Upper lobe of left lung (tissue), 6 donors: ENCODE measurements at places on chromosomes 6 and 20.

GRCh38 chr20:32806356-32806755 lies 13.4 kb upstream of the MAPRE1 start:
- DNase-seq = no peak

DNA sequence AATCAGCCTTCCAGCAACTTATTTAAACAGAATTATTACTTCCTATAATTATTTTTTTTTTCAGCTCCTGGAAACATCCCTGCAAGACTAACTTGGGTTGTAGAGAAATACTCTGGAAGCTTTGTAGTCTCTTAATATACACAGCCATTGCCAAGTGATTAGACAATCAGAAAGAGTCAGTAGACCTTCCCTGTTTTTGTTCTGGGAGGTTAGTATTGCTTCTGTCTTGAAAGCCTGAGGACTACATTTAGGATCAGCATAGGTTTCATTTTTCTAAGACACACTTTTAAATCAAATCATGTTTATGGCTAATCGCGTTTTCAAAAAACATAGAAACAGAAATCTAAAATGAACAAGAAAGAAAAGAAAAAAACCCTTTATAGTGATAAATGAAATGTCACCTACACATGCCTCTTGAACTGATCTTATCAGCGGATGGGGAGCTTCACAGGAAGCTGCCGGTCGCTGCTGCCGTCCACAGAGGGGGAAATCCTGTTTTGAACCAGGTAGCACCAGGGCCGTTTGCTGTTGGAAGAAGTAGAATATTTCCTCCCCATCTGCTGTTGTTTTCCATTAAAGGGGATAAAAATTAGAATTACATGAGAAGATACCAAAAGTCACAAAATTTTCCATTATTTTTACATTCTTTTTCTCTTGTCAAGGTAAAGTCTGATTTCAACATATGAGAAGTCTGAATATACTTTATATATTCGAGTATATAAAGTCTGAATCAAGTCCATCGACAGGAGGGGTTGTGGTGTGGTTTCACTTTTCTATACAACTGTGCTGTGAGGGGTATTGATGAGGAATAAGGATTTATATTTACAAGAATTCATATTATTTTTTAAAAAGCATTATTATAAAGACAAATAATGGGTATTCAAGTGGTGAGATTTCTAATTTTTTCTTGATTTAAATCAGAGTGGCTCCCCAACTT lies 94.6 kb downstream of the ARMC2 start:
- no peak for DNase-seq

DNA sequence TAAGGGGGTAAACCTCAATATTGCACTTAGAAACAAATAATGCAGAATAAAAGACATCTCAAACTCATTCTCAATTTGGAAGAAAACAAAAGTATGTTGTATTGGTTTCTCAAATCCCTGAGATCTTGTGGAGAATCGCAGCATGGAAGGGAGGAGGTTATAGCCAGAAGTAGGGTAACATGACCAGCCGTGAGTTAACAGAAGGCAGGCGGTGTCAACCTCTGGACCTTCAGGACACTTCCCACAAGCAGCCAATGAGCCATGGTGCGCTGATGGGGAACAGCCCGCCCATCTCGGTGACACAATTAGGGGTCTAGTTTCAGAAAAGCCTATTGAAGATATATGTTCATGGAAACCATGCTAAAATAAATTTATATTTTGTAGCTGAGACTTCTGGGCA lies 98.4 kb downstream of the ALDH8A1 start:
- no peak for DNase-seq

- DNase-seq = no peak
Observed at GRCh38 chr6:41428996-41429421, 93.6 kb downstream of the NCR2 start.

DNA sequence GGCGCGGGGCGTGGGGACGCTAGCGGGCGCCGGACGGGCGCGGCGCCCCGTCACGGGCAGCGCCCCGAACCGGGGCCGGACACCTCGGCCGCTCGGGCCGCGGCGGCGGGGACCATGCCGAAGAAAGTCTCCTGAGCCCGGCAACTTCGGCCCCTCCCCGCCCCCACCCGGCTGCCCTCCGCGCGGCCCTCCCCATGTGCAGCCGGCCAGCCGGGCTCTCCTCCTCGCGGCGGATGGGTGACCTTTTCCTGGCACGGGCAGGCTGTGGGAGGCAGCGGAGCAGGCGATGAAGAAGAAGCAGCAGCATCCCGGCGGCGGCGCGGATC lies 278 bp downstream of the UST start:
- peak; percentile 92 for DNase-seq

DNA sequence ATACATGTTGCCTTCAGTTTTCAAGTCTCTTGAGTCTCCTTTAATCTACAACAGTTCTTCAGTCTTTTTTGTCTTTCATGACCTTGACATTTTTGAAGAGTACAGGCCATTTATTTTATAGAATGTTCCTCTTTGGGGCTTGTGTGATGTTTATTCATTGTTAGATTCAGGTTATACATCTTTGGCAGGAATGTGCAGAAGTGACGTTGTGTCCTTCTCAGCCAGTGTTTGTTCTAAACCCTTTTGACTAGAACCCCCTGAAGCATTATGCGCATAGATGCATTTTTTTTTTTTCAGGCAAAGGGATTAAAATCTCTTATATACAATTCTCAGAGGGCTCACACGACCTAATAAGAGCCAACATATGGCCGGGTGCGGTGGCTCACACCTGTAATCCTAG lies 11.2 kb upstream of the NCOA5 start:
- DNase-seq = no peak

GRCh38 chr6:25441663-25442270 lies 162.6 kb downstream of the CARMIL1 start:
- no peak for DNase-seq

- DNase-seq = no peak
Observed at GRCh38 chr20:56842056-56842455, 212.9 kb downstream of the TFAP2C start.

DNA sequence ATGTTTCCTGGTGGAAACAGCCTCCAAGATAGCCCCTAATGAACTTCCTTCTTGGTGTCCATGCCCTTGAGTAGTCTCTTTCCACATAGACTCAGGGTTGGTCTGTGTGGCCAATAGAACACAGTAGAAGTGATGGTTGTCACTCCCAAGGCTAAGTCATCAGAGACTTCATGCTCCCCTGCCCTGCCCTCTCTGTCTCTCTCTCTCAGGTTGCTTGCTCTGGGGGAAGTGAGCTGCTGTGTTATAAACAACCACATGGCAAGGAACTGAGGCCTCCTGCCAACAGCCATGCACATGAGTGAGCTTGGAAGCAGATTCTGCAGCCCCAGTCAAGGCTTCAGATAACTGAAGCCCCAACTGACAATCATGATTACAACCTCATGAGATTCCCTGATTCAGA lies 85.3 kb upstream of the SLC22A16 start:
- no peak for DNase-seq

GRCh38 chr20:50915424-50915823 lies 15.8 kb downstream of the ADNP start:
- DNase-seq = no peak

GRCh38 chr20:53657732-53658131 lies 64.1 kb upstream of the ZNF217 start:
- no peak for DNase-seq

DNA sequence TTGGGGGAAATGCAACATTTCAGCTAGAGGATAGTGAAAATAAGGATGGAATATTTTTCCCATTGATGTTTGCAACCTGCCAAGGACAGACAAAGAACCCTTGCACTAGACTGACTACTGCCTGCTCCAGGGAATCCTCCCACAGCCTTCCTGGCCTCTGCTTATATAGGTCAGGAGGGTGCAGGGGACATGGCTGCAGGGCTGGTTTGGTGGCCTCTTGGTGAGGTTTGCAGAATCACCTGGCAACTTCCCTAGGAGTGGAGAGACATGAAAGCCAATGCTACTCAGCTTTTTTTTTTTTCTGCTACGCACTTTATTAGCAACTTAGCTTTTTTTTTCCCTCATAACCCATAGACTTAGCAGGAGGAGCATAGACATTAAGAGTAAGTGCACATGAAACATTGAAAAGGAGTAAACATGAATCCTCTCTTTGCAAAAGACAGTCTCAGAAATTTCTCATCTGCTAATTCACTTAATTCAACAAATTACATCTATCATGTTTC lies 39.8 kb upstream of the CDYL start:
- DNase-seq = no peak

DNA sequence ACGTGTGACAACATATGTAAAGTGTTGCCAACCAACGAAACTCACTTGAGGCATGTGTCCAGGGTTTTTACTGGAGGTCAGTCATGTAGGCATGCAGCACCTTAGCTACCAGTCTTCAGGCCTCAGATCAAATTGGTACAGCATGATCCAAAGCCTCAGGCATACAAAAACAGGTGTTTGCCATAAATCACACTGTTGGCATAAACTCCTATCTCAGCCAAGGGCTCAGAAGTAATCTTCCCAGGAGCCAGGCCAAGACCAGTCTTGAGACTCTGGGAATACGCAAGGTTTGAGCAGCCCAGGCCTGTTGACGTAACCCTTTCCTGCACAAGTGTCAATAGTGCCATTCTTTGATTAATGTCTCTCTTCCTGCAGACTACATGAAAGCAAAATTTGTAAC lies 163.5 kb downstream of the PRL start:
- DNase-seq = no peak
